ENCODE measurements at places on chromosomes 6 and 20.

GRCh38 chr6:153401751-153402150 is 270.7 kb upstream of the RGS17 start:
- DNase-seq, result no peak

GRCh38 chr6:32964776-32965175 is 3.6 kb upstream of the BRD2 start:
- no peak for DNase-seq

- no peak for DNase-seq
Observed at GRCh38 chr6:165571068-165571682, 91.9 kb downstream of the PDE10A start.

DNA sequence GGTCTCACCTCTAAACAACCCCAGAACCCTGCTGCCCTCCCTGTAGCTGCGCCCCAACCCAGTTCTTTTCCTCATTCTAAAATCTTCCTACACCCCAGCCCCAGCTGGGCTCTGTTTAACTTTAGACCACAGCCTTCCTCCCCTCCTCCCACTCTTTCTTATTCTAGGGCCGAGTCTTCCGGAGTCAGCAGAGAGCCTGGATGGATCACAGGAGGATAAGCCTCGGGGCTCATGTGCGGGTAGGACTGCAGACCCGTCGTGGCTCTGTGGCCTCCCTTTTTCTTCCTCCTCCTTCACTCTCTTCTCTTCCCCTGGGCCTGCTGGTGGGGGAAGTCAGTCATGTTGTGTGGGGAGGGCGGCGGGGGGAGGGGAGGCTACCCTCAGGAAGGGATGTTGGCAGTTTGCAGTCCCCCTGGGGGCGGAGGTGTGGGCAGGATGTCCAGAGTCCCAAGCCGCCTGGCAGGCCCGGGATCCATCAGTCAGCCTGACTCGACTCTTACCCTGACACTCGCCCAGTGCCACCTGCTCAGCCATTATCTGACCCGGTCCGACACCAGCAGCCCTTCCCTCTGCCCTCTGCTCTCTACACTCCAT is 8.1 kb downstream of the CAPN11 start:
- no peak for DNase-seq

DNA sequence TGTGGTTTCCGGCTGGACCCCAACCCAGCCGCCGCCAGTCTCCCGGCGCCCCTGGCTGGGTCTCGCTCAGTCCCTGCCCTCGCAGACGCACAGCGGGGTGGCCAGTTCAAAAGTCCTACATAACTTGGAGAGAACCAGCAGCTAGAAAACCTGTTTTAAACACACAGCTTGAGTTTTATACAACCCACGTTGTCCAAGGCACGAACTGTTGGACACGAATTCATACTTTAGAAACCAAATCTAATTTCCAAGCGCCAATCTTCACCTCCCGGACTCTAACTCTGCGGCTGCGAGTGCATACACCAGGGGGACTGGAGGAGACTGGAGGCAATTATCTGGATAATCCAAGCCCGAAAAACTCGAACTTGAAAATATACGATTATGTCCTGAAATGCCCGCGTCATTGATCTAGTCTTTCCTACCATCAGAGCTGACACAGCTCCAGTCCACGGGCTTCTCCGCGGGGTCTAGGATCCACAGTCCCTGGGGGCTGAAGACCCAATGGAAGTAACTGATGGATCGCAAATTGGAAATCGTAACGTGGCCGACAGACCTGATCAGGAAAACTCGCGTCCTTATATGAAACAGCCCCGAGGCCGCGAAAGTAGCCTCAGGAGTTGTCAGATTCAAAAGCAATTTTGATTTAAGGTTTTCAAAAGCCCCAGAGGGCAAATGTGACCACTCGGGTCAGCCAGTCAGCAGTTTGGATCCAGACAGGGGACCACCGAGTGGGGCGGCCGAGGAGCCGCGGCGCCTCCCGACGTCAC is 843 bp upstream of the HEY2 start:
- DNase-seq, result no peak

- DNase-seq, result no peak
Observed at GRCh38 chr20:45320948-45321595, 13.0 kb upstream of the MATN4 start.
